Activated CD8-positive, alpha-beta memory T cell treated with anti-CD3 and anti-CD28 coated beads for 4 hours (primary cell): ENCODE measurements at places on chromosomes 7 and 10.

- no peak for DNase-seq
Observed at GRCh38 chr7:80488851-80489370, 23.0 kb downstream of the GNAT3 start.

DNA sequence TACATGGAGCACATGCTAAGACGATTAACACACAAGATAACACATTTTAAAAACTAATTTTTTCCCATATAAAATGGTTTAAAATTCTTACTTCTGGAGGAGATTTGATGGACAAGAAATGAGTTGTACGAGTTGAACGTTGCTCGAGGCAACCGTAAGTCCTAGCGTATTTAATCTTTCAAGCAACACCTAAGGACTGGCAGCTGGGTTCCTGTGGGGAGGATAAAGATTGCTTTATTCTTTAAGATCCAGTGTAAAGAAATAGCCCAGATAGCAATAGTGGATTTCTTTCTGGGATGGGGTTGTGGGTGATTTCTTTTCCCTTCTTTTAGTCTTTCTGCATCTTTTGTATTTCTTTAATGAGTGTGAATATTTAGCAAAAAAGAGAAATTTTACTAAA, 9.8 kb downstream of the TBXAS1 start:
- DNase-seq: no peak

DNA sequence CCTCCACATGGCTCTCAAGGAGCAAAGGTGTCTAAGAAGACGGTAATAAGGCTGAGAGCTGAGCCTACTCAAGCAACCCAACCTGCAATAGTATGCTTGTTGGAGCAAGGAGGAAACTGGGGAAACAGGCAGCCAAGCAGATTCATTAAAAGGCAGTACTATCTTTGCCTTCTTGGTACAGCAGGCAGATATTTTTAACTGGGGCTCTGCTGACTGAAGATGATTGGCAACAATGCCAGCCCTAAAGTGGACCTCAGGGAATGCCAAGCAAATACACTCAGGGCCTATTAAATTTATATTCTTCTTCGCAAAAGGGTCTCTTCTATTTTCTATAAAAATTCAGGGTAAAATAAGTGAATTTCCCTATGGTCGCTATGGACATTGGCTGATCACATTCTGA, 109.4 kb upstream of the PCGF5 start:
- DNase-seq: no peak

- DNase-seq: no peak
Observed at GRCh38 chr7:84081973-84082522, 112.5 kb downstream of the SEMA3A start.

- no peak for DNase-seq
Observed at GRCh38 chr10:79140085-79140793, 71.5 kb downstream of the ZMIZ1 start.

- no peak for DNase-seq
Observed at GRCh38 chr7:101299511-101300464, 21.8 kb downstream of the IFT22 start.

DNA sequence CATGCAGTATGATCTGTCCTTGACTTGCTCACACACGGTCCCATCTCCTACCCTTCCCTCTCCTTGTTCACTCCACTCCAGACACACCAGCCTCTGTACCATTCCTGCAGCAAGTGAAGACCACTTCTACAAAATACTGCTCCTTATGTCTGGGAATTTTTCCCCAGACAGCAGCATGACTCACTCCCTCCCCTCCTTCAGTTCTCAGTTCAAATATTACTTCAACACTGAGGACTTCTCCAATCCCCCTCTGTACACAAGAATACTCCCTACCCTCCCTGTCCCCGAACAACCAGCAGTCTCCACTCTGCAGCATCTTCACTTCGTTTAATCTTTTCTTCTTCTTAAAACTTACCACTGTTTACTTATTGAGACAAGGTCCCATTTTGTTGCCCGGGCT, 474.0 kb downstream of the GPAM start:
- DNase-seq: no peak

DNA sequence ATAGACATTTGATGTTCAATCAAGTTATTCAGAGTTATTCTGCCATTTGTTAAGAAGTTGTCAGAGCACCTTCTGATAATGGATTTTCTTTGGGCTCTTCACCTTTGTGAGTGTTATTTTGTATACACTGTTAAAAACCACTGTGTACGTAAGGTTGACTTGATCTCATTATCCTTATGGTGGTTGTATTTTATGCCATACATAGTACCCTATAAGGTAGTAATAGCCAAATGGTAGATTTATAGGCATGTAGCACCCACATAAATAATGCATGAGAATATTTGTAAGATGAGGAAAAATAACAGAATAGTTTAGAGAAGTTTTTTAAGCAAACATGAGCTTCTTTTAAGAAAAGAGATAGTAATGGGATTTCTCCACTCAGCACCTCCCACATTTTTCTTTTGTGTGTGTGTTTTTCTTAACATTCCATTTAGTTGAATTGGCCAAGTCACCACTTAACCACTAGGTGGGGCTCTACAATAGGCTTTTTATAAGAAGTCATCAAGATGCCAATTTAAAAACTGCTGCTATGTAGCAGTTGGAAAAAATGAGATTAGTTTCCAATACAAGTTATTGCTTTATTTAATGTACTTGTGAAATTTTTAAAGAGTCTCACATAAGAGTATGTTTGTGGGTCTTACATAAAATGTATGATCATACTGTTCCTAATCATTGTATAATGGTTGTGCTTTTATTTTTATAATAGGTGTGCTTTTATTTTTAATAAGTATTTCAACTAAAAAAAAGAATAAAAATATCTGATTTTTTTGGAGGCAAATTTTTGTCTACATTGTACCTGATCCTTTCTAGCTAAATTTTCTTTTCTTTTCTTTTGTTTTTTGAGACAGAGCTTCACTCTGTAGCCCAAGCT, 41.1 kb upstream of the STMP1 start:
- DNase-seq: no peak

DNA sequence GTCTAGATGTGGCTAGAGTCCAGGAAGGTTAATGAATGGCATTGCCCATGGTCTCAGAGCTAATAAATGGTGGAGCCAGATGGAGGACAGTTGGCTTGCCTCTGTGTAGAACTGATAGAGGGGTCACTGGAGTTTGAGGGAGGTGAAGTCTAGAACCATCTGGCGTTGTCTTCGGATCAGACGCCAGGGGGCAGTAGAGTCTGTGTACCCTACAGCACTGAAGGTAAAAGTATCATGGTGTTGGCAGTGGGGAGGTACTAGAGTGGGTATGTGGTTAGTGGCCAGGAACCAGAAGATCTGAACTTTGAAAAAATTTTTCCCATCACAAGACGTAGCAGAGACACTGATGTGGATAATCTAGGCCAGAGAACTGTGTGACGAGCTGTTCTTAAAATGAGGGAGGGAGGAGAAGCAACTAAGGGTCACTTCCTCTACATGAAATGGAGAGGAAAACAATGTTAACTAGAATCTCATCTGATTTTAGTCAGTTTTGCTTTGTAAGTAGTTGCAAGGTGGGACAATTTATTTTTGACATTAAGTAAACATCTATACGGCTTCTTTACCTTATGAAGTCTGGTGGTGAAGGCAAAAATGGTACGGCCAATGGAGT, 227.9 kb upstream of the PRSS58 start:
- no peak for DNase-seq

DNA sequence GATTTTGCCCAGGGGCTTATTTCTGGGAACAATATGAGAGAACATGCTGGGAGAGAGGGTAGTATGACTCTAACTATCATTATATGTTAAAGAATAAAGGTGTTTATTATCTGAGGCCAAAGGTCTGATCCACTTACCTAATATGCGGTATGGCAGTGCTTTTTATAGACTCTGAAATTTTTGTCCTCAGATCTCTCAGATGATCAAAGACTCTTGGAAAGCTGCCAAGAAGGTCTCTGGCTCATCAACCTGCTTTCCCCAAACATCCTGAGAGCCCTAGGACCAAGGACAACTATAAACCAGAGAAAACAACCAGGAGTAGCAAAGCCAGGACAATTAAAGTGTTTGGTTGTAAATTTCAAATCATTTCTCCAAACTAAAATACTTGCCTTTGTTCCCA, 255.7 kb upstream of the LRRN3 start:
- no peak for DNase-seq

GRCh38 chr7:30974605-30975255, 11.0 kb downstream of the GHRHR start:
- DNase-seq: no peak
